ENCODE measurements at places on chromosomes 2 and 18.
A peak's percentile ranks its signal among the peaks of the same experiment; 100 is the strongest.

GRCh38 chr2:128359841-128360240, 41.2 kb upstream of the HS6ST1 start:
- no peak for DNase-seq

DNA sequence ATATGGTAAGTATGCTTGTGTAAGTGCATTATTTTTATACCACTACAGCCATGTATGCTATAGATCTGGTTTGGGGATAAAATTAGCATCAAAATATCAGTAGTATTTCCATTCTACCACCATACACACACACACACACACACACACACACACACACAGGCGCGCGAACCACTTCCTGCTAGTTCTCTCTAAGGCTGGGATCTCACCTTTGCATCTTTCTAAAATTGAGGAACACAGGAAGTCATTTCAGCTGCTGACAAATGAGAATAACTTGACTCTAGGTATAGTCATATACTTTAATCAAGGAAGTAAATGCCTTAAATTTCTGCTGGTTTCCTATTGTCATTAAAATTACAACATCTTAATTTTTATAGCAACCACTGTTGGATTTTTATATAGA, 72.5 kb downstream of the RBM43 start:
- DNase-seq = no peak

GRCh38 chr2:94984964-94985575, 40.4 kb upstream of the MAL start:
- DNase-seq = no peak

DNA sequence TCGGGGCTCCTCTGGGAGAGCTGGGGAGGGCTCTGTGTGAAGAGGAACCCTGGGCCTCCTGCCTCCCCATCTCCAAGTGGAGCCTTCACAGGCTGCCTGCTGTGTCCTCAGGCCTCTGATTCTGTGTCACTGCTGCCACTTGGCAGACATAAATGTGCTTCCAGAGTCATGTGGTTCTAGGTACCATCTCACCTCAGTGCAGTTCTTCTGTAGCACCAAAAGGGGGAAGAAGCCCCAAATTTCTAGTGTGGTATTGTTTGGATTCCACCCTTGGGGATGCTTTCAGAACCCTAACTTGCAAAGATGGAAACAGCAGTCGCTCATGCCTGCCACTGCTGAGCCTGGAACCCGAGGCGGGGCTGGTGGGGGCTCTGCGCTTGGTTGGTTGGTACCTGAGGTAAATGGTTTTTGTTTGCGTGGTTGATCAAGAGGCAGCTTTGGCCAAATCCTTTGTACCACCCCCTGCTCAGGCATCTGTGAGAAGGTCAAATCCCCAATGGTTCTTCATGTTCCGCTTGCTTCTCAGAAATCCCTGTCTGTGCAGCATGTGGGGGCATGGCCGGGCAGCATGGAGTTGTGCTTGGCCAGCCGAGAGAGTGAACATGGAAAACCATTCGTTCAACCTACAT, 27.5 kb downstream of the COA5 start:
- no peak for DNase-seq

DNA sequence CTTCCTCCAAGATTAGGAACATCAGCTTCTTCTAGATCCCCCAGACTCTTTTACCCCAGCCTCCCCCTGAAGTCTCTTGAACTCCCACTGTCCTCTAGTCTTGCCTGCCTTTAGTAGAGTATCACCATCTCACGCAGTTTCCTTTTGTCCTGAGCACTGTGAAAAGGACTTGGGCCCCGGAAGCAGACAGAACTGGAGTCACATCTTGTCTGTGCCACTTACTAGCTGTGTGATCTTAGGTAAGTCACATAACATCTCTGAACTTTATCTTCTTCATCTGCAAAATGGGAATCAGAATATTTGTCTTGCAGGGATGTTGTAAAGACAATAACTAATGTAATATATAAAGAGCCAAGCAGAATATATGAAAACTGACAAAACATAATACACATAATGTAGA, 8.4 kb upstream of the TRABD2A start:
- no peak for DNase-seq

GRCh38 chr18:70384181-70384790, 95.4 kb downstream of the SOCS6 start:
- no peak for DNase-seq

DNA sequence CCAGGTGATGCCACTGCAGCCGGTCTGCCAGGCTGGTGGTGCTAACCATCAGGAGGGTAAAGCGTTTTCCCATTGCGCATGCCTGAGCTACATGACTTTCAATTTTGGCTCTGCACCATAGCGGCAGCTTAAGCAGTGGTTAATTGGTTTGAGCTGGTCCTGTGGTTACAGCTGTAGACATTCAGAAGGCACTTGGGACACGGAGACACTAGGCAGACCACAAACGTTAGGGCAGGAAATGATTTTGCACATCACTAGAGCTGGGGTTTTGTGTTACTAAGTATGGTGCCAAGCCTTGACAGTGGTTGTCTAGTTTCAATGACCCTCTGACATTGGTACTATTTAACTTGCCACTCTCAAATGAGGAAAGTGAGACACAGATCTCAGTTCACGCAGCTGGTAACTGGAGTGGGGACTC, 28.9 kb upstream of the CNOT11 start:
- no peak for DNase-seq

DNA sequence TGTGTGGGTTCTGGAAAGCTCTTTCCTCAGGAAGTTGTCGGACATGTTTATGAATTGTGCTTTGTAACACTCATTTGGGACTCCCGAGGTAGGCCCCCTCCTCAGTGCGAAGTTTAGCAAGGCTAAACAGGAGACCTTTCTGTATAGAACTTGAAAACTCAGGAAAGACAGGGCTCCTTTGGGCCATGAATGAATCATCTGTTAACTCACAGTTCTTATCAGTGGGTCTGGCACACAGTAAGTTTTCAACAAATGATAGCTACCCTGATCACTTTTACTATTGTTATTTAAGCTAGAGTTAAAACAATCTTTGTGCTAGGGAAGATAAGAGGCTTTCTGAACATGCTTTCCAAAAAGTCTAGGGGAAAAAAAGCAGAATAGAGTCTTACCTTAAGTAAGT, 430.5 kb upstream of the ETAA1 start:
- DNase-seq = no peak

- DNase-seq = no peak
Observed at GRCh38 chr2:64485961-64486360, 32.0 kb downstream of the LGALSL start.

- DNase-seq = no peak
Observed at GRCh38 chr2:8786463-8786862, 51.0 kb downstream of the KIDINS220 start.

GRCh38 chr18:27948986-27949385, 227.9 kb downstream of the CDH2 start:
- no peak for DNase-seq

DNA sequence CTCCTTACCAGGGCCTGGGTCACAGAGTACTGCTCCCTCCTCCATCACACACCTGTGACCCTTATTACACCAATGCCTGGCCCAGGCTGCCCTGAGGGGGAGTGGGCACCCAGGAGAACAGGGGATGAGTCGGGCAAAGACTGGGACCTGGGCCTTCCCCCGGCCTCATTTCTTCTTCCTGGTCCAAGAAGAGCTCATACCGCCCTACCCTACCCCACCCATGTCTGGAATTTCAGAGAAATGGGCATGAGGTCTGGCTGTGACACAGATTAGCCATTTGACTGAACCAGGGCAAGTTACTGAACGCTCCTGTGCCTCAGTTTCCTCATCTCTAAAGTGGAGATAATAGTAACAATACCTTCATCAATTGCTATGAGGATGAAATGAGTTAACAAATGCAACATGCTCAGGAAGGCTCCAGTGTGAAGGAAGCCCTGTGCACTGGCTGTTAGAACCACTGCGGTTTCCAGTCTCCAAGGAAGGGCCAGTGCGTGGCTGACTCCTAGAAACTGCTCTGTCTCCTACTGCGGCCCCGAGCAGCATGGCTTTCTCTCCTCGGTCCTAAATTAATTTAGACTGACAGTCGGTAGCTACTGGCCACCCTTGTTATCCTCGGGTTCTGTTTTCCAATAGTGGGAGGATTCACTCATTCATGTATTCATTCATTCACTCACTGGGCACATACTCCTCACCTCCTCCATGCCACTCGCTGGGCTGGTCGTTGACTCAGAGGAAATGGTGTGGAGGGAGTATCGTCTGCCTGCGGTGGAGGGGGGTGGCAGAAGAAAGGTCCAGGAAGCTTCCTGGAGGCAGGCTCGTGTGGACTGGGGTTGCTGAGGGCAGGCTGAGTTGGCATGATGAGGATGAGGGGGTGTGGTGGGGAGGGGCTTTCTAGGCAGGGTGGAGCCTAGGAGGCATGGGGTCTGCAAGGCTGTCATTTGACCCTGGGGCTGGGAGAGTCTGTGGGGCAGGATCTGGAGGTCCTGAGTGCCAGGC, 175.6 kb downstream of the GLI2 start:
- no peak for DNase-seq

DNA sequence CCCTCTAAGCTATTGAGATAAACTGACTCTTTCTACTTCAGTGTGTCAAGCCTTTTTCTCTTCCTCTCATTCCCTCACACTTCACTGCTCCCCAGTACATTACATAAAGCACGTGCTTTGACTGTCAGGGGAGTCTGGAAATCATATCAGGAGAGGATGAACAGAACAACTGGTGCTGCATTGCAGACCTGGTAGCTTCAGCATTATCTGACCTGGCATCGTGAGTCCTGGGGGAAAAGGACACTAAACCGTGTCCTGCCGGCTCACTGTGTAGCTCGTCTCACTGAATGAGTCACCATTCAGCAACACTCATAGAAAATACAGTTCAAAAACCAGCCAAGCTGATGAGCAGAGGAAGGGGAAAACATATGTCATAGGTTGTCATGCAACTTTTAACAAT, 108.5 kb upstream of the UNC80 start:
- DNase-seq = no peak

- no peak for DNase-seq
Observed at GRCh38 chr2:2183176-2183575, 147.9 kb downstream of the MYT1L start.

- DNase-seq = peak; percentile 59
Observed at GRCh38 chr2:233489666-233490065, 76.9 kb downstream of the USP40 start.

DNA sequence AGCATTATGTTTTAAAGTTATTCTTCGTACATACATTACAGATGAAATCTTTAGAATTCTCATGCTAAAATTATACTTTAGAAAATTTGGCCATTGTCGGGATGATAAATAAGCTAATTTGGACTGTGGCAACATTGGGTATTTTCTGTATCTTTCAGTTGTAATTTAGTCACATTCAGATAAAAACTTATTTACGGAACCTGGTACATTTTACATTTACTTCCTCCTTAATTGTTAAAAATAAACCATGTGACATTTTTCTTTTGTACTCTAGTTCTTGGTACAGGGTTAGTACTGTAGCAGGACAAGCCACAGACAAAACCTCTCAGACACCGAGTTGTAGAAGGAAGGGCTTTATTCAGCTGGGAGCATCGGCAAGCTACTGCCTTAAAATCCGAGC, 4.2 kb downstream of the CNDP2 start:
- no peak for DNase-seq

DNA sequence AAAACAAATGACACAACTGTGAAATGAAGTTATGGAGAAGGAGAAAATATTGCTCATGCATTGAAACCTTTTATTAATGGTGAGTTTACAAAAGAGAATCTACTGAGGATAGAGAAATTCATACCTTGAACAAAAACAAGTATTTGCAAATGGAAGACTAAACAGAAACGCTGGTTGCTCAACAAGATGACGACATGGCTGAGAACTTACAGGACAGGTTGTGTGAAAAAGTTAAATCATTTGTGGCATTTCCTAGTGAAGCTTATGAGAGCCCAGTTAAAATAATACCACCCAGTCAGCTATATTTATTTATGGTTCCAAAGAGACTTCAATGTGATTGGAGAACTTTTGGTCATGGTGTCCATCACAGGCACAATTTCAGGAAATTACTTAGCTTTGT, 148.6 kb upstream of the PKDCC start:
- no peak for DNase-seq

- no peak for DNase-seq
Observed at GRCh38 chr18:26255695-26256622, 29.7 kb downstream of the TAF4B start.

- peak; percentile 4 for DNase-seq
Observed at GRCh38 chr18:8990276-8991031, 112.0 kb upstream of the NDUFV2 start.

- no peak for DNase-seq
Observed at GRCh38 chr18:45232061-45232460, 383.2 kb upstream of the SLC14A2 start.

DNA sequence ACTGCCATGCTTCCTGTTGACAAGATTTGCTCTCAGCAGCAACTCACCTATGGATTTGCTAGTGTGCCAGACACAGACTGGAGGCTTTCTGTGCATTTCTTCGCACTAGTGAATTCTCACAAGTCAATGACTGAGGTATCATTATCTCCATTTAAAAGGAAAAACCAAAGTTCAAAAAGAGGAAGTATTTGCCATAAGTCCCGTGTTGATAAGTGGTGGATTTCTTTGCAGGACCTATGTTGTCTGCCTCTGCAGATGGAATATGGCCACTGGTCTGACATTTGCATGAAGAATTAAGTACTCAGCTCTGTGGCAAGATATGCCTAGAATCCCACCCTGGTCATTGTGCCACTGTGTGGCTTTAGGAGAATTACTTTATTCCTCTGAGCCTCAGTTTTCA, 299.6 kb downstream of the PAX3 start:
- no peak for DNase-seq

- no peak for DNase-seq
Observed at GRCh38 chr2:172845028-172845630, 109.5 kb downstream of the RAPGEF4 start.

- no peak for DNase-seq
Observed at GRCh38 chr2:176819306-176819705, 393.3 kb upstream of the HNRNPA3 start.

- no peak for DNase-seq
Observed at GRCh38 chr2:48007699-48008268, 101.5 kb upstream of the FBXO11 start.

DNA sequence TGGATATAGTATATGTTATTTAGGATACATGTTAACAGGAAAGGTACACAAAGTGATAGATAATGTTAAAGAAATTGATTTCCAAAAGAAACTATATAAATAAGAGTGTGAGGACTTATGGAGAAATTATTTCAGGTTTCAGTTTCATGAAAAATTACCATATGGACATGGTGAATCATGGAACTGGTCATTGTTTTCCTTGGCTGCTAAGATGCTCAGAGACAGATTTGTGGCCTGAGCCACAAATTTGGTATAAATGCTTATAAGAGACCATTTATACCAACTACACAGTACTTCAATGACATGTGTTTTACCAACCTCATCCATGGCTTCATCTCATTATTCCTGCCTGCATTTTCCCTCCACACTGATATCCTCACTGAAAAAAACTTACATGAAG, 188.1 kb downstream of the FMNL2 start:
- DNase-seq = no peak

GRCh38 chr2:135825550-135826176, 11.3 kb downstream of the LCT start:
- DNase-seq = no peak

DNA sequence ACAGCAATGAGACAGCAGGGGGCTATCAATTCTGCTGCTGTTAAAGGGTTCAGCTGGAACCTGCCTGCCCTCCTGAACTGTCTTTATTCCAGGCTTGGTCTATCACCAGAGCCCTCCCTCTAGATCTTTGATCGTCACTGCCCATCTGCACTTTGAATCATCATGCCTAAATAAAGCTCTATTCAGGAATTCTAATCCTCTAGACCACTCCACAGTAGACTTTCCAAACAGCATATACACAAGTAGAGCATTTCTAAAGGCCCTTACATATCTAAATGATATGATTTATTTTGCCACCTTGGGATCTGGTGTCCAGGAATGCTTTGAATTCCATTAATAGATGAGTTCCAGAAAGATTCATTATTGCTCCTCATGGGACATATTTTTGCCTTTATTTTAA, 542.1 kb upstream of the SYT4 start:
- DNase-seq = no peak

- DNase-seq = no peak
Observed at GRCh38 chr2:165640247-165640929, 153.7 kb downstream of the GALNT3 start.

All from head of caudate nucleus (tissue), 42 donors.